ENCODE measurements at places on chromosomes 7 and 10. TPM values are rescaled to one million over a fixed set of nuclear protein-coding genes. Genes with fewer than 3 reads are reported as not detected.

SYT15B gene
- 0.28 TPM for total RNA-seq

ABCC2 gene
- 0.19 TPM for total RNA-seq

PPP1R17 gene
- not detected for total RNA-seq

FBXL13 gene
- total RNA-seq = 3.7 TPM

CTTNBP2 gene
- total RNA-seq = 0.28 TPM

PRPS1L1 gene
- not detected for total RNA-seq

ZNF488 gene
- not detected for total RNA-seq
